ENCODE measurements at places on chromosomes 16 and 17.

GRCh38 chr16:85543536-85543935 lies 69.6 kb upstream of the GSE1 start:
- DNase-seq: no peak

DNA sequence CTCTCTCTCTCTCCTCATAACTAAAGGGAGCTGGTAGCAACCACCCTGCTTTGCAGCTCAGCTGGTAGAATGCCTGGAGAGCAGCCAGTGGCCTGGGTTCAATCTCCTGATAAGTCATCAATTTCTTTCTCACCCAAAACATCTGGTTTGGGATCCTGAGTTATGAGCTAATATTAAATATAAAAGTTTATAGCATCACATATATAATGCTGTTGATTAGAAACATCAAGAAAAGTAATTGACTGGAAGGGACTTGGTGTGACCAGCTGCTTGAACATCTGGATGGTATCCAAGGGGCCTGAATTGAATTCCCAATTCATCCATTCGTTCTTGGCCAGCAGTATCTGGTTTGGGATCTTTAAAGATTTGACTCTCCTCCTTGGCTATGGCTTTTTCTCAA lies 12.2 kb upstream of the ELAC2 start:
- DNase-seq: no peak

DNA sequence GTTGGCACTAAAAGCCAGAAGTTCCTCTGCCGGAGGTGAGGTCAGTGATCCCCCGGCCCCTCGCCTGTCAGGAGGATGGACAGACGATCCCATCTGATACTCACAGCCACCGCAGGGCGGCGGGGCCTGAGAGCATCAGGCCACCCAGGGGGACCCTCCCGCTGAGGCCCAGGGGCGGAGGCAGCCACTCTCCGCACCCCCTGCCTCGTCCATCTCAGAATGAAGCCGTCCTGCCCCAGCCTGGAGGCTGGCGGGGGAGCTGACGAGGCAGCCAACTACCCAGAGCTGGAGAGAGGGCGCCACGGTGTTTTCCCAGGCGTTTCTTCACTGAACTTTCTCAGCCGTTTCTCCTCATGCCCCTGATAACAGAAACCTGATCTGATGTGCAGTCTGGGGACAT lies 22.6 kb downstream of the TPSD1 start:
- no peak for DNase-seq

- DNase-seq: no peak
Observed at GRCh38 chr16:50718761-50719400, 23.0 kb upstream of the CYLD start.

DNA sequence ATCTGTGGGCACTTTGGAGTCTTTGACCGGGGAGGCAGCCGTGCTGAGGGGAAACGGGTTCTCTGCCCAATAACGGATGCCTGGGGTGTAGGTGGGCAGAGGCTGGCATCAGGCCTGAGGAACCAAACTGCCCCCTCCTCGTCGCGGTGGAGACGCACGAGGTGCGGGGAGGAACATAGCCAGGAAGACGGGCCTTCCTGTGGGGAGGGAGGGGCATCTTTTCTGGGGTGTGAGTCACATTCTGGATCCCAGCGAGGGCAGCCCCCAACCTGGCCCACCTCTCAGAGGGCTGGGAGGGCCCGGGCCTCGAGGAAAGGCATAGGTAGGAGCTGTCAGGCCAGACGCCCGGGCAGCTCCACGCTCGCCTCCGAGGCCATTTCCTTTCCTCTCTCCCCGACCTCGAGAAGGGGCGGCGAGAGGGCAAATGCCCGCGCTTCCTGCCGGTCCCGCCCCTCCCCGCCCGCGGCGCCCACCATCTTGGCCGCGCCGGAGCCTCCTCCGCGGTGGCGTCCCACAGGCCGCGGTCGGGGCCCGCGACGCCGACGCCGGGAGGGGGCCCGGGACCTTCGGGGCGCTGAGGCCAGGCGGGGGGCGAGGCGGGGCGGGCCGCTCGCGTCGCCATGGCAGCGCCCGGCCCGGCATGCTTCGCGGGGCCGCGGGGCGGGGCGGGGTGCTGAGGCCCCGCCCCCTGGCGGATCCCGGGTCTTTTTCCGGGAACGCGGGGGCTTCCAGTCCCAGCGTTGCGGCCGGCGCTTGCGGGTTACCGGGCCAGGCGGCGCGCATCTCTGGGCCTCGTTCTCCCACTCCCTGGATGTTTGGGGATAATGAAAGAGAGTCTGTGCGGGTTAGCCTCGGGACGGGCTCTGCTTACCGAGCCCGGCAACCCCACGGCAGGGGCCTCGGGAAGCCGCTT lies 13.2 kb downstream of the RAI1 start:
- peak; percentile 81 for DNase-seq

- DNase-seq: no peak
Observed at GRCh38 chr17:65220732-65221131, 83.6 kb downstream of the RGS9 start.

- peak; percentile 20 for DNase-seq
Observed at GRCh38 chr17:7060165-7060891, 16.4 kb upstream of the SLC16A11 start.

DNA sequence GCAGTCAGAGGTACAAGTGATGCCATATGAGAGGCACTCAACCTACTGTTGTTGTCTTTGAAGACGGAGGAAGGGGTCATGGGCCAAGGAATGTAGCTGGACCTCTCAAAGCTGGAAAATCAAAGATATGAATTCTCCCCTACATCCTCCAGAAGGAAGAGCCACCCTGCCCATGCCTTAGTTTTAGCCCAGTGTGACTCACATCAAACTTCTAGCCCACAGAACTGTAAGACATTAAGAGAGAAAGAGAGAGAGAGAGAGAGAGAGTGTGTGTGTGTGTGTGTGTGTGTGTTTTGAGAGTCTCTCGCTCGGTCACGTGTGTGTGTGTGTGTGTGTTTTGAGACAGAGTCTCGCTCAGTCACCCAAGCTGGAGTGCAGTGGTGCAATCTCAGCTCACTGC lies 87.1 kb downstream of the STX8 start:
- DNase-seq: no peak

GRCh38 chr16:57643147-57643874 lies 14.9 kb downstream of the ADGRG1 start:
- DNase-seq: no peak

- DNase-seq: no peak
Observed at GRCh38 chr16:4915226-4915761, 21.7 kb downstream of the PPL start.

DNA sequence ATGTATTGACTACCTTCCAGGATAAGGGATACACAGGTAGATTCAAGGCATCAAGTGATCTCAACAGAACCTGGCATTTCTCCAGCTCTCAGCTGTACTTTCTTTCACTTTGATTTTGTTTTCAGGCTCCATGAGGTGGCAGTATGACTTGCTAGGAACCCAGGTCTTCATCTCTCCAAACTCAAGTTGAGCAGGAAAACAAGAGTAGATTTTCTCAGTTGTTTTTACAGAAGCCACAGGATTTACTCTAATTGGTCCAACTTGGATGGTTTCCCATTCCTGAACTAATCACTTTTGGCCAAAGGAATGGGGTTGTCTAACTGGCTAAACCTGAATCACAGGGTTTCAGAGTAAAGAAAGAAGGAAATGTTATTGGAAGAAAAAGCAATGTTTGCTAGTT lies 146.6 kb downstream of the TRIM37 start:
- DNase-seq: no peak

DNA sequence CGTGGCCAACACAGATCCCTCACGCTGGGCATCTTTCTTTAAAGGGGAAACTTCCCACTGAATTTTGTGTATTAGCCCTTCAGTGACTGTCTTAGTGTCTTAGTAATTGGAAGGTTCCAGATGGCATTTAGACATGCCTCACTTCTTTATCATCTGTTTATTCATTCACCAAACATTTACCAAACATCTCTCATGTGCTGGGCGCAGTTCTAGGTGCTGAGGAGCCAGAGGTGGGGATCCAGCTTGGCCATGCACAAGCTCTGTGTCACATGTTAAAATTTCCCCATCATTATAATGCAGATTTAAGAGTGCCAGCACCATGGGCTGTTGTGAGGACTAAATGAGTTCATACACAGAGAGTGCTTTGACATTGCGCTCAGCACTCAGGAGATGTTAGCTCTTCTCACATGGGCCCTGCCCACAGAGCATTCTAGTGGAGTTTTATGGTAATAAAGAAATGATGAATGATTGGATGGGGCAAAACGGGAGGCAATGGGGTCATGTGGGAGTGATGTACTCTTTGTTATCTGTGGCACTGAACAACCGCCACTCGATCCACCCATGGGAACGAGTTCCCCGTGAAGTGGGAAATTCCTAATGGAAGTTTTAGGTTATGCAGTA lies 119.7 kb downstream of the SNX29 start:
- no peak for DNase-seq

DNA sequence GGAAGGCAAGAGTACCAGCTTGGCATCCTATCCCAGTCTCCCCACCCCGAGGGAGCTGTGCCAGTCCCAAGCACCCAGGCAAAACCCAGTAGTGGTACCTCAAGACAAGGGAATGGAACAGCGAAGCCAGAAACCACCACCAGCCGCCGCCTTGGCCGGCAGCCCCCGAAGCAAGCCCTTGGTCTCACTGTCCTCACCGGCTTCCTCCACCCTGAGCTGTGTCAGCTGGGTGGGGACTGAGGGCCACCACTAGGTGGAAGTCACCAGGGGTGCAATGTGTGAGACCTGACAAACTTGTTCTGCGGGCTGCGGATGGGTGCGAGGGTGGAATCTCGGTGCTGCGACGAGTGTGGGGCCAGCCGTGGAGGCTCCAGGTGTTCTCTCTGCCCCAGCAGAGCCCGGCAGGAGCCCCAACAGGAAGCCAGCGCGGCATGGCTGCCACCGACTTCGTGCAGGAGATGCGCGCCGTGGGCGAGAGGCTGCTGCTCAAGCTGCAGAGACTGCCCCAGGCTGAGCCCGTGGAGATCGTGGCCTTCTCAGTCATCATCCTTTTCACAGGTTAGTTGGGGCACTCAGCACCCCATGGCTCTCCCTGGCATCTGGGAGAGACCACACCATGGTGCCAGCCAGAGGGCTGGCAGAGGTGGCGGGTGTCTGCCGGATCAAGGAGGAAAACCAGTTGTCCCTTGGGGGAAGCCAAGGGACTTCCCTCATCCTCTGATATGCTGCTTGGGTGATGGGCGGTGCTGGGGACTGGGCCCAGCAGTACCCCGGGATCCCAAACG lies 6.7 kb downstream of the SMIM5 start:
- DNase-seq: no peak

All from activated naive CD4-positive, alpha-beta T cell treated with anti-CD3 and anti-CD28 coated beads, Interleukin-2, amount 10 ng/mL, durations not matched to agents 7 days and 5 days (primary cell).